ENCODE measurements at places on chromosomes 1 and 21.

- no peak overlapping the region for H3K4me3 ChIP-seq
- H3K4me1 ChIP-seq = peaks cover 24% of the 10 kb centered on the region
- DNase-seq = no peak
- no peaks in the 10 kb centered on the region for H3K27me3 ChIP-seq
Observed at GRCh38 chr1:147169171-147169570, 3.1 kb downstream of the PRKAB2 start.

- H3K4me1 ChIP-seq = peaks cover 29% of the 10 kb centered on the region
- DNase-seq = no peak
- H3K27me3 ChIP-seq = no peaks in the 10 kb centered on the region
- H3K4me3 ChIP-seq = no peak overlapping the region
- peaks cover 26% of the 10 kb centered on the region for H3K36me3 ChIP-seq
- no peak overlapping the region for H3K27ac ChIP-seq
Observed at GRCh38 chr1:32150847-32151246, 28.6 kb upstream of the TXLNA start.

GRCh38 chr1:169041366-169041765, 65.1 kb upstream of the ATP1B1 start:
- H3K4me3 ChIP-seq = no peak overlapping the region
- DNase-seq = no peak
- H3K27me3 ChIP-seq = no peaks in the 10 kb centered on the region
- H3K27ac ChIP-seq = no peak overlapping the region
- no peaks in the 10 kb centered on the region for H3K36me3 ChIP-seq

GRCh38 chr1:21077085-21077484, 99.6 kb downstream of the EIF4G3 start:
- peaks cover 16% of the 10 kb centered on the region for H3K36me3 ChIP-seq
- H3K4me1 ChIP-seq = peaks cover 5% of the 10 kb centered on the region
- H3K4me3 ChIP-seq = no peak overlapping the region

Data from effector memory CD8-positive, alpha-beta T cell (primary cell).